GM23338 (cell line): ENCODE measurements at places on chromosomes 7 and 10. TPM values are rescaled to one million over a fixed set of nuclear protein-coding genes. Genes with fewer than 3 reads are reported as not detected.

GRCh38 chr10:84510121-84510520 is 181.7 kb downstream of the CCSER2 start:
- DNase-seq = no peak

DNA sequence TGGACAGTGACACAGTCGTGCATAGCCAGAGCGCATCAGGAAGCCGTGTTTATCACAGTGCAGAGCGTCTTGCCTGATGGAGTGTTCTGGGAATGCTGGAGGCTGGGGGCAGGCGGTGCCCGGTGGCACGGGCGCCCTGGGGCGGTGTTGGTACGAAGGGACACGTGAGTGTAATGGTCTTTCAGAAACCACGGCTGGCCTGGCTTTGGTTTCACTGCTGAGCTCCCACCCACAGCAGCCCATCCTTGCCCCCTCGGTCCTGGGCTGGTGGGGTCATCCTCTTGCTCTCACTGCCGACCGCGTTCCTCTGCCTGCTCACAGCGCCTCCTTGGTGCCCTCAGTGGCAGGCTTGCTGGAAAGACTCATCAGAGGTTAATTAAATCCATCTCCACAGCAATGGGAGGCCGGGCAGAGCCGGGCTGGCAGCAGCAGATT is 50.6 kb downstream of the NKX6-2 start:
- no peak for DNase-seq

GRCh38 chr7:100483722-100484672 is at the start of gene NYAP1:
NYAP1 (plus strand) TSS chr7:100483927; CDS start chr7:100485312, 1,385 bp downstream.
- peak; percentile 72 for DNase-seq

The KLF14 gene
- total RNA-seq = not detected in 2 replicates
